ENCODE measurements at places on chromosomes 6 and 20. TPM values are rescaled to one million over a fixed set of nuclear protein-coding genes. Genes with fewer than 3 reads are reported as not detected.

AVP gene
- total RNA-seq: not detected

MYMX gene
- not detected for total RNA-seq

RSPO4 gene
- not detected for total RNA-seq

NHLRC1 gene
- total RNA-seq: 1.8 TPM

DLK2 gene
- 7.0 TPM for total RNA-seq

EYA2 gene
- total RNA-seq: 2.5 TPM

BMP5 gene
- total RNA-seq: 0.04 TPM

GPR6 gene
- not detected for total RNA-seq

ENPP5 gene
- total RNA-seq: not detected

APCDD1L gene
- 0.07 TPM for total RNA-seq

NKX2-2 gene
- not detected for total RNA-seq

ZMYND8 gene
- 13.6 TPM for total RNA-seq

RIPOR2 gene
- 0.46 TPM for total RNA-seq
